Muscle of leg (tissue), 16 donors: ENCODE measurements at places on chromosomes 11 and 22. TPM values are rescaled to one million over a fixed set of nuclear protein-coding genes. Genes with fewer than 3 reads are reported as not detected.

KRTAP5-2 gene
- polyA plus RNA-seq: not detected

ABCC8 gene
- 1.9 TPM for polyA plus RNA-seq

NRGN gene
- 5.5 TPM for polyA plus RNA-seq

KCNQ1OT1 gene
- 0.80 TPM for polyA plus RNA-seq

ACRV1 gene
- 0.39 TPM for polyA plus RNA-seq

PGA5 gene
- polyA plus RNA-seq: 2.1 TPM

LSP1 gene
- polyA plus RNA-seq: 31.4 TPM

ZP1 gene
- not detected for polyA plus RNA-seq
